ENCODE measurements at places on chromosomes 3 and 15.

DNA sequence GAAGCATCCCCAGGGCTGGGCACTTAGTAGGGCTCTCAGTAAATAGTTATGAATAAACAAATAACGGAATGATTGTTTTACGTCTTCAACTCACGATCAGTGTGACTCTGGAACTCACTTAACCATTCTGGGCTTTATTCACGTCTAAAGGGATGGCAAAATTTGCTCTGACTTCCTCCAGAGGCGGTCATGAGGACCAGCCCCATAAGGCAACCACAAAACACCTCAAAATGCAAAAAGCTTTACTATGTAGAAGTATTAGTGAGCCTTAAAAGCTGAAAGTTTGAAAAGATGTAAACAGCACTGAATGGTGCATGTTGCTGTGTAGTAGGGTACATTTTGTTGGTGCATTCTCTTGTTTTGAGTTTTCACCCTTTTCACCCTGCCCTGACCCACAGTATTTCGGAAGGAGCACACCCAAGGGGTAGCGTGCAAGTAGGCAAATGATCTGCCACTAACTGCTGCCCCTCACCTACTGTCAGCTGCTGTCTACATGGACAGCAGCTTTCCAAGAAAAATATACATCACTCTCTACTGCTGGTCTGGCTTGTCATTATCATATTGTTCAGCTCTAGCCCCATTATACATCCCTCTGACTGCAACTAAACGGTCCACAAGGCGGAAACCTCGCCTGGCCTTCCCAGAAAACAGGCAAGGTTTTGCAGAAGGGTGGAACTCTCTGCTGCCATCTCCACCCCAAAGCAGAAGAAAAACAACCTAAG lies 308.5 kb upstream of the PROK2 start:
- no peak for DNase-seq

GRCh38 chr3:22555753-22556435 lies 647.2 kb upstream of the UBE2E2 start:
- no peak for DNase-seq

DNA sequence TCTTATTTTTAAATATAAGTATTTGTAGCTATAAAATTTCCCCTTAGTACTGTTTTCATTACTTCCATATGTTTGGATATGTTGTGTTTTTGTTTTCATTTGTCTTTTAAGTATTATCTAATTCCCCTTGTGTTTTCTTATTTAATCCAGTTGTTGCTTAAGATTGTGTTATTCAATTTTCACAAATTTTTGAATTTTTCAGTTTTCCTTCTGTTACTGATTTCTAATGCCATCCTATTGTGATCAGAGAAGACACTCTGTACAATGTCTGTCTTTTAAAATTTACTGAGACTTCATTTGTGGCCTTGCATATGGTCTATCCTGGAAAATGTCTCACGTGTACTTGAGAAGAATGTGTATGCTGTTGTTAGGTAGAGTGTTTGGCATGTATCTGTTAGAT lies 795.6 kb upstream of the CFAP20DC start:
- no peak for DNase-seq

DNA sequence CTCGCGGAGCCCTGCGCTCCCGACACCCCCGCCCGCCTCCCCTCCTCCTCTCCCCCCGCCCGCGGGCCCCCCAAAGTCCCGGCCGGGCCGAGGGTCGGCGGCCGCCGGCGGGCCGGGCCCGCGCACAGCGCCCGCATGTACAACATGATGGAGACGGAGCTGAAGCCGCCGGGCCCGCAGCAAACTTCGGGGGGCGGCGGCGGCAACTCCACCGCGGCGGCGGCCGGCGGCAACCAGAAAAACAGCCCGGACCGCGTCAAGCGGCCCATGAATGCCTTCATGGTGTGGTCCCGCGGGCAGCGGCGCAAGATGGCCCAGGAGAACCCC lies 464 bp downstream of the SOX2 start:
- no peak for DNase-seq

DNA sequence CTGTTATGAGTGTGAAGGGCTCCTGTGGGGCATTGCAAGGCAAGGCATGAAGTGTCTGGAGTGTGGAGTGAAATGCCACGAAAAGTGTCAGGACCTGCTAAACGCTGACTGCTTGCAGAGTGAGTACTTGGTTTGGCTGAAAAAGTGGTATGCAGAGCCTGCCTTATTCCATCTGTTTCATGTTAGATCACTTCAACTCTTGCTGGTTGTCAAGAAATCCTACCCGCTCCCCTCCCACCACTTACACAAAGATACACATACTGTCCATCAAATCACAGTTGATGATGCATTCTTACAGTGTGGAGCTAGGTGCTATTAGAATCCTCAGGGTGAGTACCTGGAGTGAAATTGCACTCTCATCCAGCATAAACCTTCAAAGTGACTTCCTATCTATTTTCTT lies 272.1 kb downstream of the UNC13C start:
- no peak for DNase-seq

DNA sequence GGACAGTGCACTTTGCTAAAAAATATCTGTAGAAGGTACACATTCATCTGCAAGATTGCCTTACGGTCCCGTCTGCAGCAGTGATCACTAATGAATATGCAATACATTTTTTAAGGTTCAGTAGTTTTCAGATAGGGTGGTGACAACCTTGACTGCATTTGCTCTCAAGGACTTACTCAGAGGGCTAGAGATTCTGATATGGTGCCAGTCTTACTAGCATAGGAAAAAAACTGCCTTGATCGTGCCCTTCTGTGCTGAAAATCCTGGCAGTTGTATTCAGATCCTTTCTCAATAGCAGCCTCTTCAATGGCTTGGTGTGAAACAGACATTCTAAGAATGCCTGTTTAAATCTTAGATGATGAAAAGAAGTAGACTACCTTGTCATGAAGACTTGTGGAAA lies 411.9 kb upstream of the CCDC54 start:
- DNase-seq: no peak

DNA sequence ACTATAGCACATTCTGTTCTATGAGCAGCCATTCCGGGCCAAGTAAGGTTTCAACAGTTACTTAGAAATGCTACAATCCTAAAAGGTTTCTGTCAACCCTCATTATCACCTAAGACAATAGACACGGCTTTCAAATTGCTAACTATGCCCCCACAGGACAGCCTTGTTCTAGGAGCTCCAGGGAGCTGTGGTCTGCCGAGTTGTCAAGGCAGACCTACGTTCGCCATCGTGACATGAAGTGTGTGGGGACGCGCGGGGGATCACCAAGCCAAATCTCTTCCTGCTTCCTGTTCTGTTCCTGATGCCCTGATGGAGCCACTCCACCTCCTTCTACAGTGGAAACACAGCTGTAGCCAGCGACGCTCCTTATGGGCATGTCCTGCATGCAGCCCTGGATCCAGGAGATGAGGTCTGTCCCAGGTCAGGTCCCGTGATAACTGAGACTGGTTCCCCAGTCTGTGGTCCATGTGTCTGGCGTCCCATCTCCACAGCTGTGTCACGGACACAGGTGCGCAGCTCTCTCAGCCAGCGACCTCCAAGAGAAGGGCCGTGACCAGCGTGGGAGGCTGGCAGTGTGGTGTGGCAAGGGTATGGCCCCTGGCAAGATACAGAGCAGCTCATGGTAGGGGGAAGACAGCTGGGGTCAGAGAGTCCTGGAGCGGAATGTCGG lies 82.8 kb downstream of the PCSK6 start:
- no peak for DNase-seq

DNA sequence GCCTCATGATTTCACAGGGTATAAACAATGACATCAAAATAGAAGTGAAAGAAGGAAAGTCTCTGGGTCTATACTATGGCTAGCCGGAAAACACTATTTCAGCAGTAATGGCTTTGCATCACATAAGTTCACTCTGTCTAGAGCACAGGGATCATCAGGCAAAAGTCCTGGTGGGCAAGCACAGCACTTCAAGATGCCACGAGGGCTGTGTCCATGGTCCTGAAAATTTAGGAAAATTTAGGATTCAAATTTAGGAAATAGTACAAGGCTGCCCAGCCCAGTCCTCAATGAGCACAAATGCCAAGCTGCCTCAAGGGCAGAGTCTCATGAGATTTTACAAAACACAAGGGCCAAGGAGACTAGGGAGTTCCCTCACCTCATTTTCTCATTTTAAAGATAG lies 54.1 kb downstream of the RORA start:
- no peak for DNase-seq

DNA sequence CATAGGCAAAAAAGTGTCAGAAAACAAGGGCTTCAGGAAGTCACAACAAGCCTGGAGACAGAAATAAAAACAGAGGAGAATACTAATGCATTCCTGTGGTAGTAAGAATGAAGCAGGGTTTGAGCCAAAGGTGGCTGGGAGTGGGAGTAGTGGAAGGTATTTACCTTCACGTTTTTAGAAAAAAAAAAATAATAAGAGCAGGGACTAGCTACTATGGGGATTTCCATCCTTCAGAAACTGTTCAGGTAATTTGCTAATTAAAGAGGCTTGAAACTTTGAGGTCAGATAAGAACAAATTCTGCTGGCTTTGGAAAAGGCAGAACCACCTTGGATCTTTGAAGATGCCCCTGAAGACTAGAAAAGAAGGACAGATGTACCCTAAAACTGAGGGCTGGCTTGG lies 18.4 kb downstream of the ILDR1 start:
- DNase-seq: no peak

GRCh38 chr15:94324835-94325767 lies 93.7 kb downstream of the MCTP2 start:
- DNase-seq: no peak

DNA sequence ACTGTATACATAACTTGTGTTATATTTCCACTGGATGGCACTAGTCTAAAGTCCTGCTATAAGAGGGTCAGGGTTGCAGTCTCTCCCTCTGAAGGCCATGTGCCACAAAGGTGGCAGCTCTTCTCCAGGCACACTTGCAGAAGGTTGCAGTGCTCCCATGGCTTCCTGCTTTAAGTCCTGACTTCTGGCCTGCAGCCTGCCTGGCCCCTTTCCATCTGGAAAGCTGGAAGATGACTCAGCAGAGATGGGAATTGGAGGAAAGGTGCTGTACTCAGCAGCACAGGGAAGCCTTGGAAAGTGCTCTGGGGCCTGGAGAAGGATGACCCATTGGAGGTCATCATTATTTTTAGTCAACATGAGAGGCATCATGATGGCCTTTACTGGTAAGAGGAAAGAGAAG lies 40.9 kb upstream of the MRPL3 start:
- DNase-seq: no peak
